NCI-H345 (cell line): ENCODE measurements at places on chromosomes 6 and 20.

- no peak for DNase-seq
Measured at GRCh38 chr20:46546936-46547335, 3.5 kb downstream of the OCSTAMP start.

GRCh38 chr6:54156650-54157250 is 45.5 kb downstream of the MLIP start:
- no peak for DNase-seq

DNA sequence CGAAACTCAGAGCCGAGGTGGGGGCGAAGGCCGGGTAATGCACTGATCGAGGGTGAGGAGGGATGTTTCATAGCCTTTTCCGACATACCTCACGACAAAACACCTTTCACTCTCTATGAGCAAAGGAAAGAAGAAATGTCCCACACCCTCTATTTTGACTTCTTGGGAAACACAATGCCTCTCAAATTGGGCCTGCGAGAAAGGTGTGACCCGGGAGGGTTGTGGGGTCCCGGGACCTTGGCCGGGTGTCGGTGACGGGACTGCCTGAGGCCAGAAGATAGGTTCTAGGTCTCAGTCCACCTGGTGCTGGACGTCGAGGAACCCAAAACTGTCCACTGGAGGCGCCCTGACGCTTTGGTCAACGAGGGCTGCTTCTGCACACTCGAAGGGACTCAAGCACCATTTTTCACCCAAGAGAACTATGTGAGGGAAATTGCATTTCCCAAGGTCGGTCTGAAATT is 41.1 kb upstream of the OSTM1 start:
- peak; percentile 4 for DNase-seq

GRCh38 chr6:38117281-38117680 is 297.8 kb downstream of the ZFAND3 start:
- no peak for DNase-seq

GRCh38 chr6:14212020-14212419 is 94.4 kb downstream of the CD83 start:
- DNase-seq = no peak

DNA sequence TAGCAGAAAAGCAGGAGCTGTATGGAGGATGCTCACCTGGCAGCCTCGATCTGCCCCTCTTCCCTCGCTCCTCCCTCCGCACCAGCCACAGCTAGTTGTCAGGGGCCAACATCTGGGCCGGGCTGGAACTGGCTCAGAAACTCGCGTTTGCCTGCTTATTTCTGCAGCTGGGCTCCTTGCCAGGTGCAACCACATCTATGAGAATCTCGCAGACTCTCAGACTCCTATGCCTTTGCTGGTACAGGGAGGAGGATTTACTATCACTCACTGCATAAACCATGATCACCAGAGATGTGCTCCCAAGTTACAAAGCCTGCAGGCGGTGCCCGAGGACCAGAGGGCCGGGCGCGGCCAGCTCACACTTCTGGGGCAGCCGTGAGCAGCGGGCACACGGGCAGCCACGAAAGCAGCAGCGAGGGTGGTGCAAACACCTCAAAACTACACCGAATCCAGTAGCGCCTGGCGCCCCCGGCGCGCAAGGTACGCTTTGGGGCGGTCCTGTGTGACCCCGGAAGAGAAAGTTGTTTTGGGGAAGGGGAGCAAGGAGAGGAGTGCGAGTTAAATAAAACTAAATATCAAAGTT is 577 bp upstream of the LRRC1 start:
- DNase-seq = peak; percentile 90

- no peak for DNase-seq
Measured at GRCh38 chr6:167762259-167762962, 64.3 kb upstream of the AFDN start.

GRCh38 chr20:57821935-57822334 is 112.1 kb upstream of the PMEPA1 start:
- no peak for DNase-seq

GRCh38 chr6:163335671-163336545 is 78.6 kb upstream of the QKI start:
- no peak for DNase-seq

DNA sequence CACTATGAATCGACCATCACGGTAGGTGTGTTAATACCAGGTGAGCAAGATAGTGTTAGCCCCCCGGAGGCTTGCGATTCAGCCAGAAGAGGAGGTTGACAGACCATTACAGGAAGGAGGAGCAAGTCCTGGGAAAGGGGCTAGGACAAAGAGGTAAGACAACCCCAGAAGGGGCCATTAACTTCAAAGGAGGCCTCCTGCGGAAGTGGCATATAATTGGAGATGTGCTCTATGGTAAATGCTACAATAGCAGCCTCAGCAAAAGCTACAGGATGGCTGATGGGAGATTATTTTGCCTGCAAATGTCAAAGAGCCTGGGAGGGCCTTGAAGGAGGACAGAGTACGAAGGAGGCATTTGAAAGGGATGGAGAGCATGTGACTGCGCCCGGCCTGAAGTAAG is 108.6 kb upstream of the CITED2 start:
- no peak for DNase-seq

- DNase-seq = no peak
Measured at GRCh38 chr6:52013035-52013434, 74.4 kb downstream of the PKHD1 start.

GRCh38 chr6:2038092-2038491 is 207.3 kb downstream of the GMDS start:
- DNase-seq = no peak

- DNase-seq = no peak
Measured at GRCh38 chr20:24762791-24763350, 186.2 kb upstream of the CST7 start.

DNA sequence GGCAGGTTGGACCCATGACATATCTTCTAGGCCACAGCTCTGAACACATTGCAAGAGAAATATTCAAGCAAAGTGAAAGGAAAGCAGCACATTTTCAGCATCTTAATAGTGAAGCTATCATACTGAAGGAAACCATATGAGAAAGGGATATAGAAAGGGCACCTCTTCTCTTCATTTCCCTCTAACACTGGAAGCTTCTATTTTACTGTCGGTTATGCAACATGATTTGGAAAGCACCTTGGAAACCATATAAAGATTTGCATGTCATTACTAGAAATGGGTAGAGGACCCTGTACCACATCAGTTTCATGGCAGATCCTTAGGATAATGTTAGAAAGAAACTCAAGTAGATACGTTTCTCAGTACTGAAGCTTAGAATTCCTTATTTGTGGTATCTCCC is 70.5 kb upstream of the HMGN3 start:
- no peak for DNase-seq

- DNase-seq = no peak
Measured at GRCh38 chr6:151178373-151178772, 61.4 kb upstream of the AKAP12 start.

- DNase-seq = no peak
Measured at GRCh38 chr20:46057856-46058598, 29.0 kb downstream of the SLC12A5 start.

DNA sequence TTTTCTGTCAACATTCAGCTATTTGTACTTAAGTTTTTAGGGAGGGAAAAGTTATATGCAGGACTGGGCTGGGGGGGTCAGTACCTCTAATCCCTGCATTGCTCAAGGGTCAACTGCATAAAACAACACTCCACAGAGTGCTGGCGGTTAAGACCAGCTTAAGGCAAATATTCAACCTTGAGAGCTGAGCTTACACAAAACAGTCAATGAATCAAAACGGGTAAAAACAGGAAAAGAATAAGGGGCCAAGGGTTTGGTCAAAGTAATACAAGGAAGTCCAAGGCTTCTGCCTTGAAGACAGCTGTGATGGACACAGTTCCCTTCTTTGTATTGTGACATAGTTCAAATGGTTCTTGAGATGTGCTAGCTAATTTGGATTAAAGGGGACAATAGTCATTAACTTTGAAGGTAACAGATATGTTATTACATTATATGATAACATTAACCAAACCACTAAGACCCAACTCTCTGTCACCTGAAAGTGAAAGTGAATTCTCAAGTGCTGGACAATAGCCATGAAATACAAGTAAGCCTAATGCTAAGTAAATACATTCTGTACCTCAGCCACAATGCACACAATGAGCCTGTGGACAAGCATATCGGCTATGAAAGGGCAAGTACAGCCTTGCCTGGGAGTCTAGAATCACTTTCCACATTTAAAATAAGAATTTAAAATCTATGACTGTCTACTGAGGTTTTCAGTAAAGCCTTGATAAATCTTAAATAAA is 106.8 kb downstream of the PDE10A start:
- DNase-seq = no peak

- no peak for DNase-seq
Measured at GRCh38 chr20:38231531-38232121, 28.9 kb downstream of the KIAA1755 start.

GRCh38 chr6:39530201-39530759 is 194.9 kb downstream of the KIF6 start:
- no peak for DNase-seq

DNA sequence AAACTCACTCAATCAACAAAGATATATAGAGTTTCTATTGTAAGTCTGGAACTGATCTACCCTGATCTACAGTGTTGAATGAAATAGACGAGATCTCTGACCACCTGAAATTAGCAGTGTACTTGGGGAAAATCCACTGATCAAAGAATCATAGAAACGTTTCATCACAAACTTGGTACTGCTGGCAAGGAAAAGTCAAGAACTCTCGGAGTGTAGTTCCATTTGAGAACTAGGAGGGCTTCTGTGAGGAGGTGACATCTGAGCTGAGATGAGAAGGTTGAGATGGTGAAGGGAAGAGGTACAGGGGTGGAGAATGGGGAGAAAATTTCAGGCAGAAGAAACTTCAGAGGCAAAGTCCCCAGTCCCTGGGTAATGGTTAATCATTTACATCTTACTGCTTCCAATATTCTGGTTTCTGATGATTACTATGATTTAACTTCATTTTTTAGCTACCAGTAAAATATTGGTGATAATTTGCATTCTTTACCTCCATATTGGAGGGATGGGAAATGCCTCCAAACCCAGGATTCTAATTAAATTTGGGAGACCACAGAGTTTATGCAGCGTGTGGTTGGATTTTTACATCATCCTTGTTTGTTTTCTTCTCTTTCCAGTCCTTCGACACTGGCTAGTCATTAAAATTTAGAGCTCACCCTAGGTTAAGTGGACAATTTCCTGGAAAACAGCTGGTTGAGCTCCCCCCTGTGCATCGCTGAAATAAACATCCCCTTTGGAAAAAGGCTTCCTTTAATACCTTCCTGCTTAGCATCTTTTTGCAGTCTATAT is 191.9 kb downstream of the BCAS1 start:
- no peak for DNase-seq

DNA sequence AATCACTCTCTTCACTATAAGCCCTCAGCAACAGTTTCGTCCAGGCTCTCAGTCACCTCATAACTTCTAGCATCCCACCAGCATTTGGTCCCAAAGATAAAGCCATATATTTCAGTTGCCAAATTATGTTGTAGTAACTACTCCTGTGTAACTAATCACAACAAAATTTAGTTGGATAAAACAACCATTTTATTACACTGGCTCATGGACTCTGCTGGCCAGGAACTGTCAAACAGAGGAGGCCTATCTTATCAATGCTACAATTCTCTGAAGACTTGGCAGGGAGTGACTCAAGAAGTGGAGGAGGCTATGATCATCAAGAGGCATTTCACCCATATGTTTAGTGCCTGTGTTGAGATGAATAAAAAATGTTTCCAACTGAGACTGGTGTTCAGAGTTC is 1082.3 kb upstream of the GJE1 start:
- no peak for DNase-seq
